NCI-H2171 treated with DMSO at 0.1 percent for 48 hours (cell line): ENCODE measurements at places on chromosomes 6 and 20.
A peak's percentile ranks its signal among the peaks of the same experiment; 100 is the strongest.

DNA sequence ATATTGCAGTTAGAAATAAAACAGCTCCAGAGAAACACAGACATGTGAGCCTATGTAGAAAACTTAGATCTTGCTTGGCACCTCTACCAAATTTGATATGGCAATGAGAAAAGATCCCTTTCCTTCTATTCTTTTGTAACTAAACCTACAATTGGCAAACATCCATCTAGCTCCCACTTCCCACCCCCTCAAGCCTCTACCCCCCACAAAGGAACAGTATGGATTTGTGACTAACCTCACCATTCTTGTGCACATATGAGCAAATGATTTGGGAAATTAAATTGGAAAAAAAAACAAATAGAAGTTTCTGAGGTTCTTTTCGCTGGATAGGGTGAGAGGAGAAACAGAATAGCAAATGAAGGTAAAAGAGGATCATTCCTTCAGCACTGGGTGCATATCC lies 85.8 kb upstream of the TIAM2 start:
- DNase-seq: no peak

DNA sequence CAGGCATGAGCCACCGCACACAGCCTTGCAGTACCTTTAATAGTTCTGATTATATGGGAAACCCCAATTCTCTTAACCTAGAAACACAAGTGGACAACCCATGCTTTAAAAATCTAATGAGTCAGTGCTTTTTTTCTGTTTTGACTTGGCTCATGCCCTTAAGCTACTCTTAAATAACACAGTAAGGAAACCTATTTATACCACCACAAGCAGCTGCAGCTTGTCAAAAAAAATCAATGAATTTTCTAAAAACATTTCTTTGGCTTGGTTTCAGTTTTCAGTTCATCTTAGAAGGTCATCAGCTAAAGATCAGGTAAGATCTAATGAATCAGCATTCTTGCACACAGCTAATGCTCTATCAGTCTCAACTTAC lies 124.1 kb upstream of the DST start:
- peak; percentile 23 for DNase-seq

DNA sequence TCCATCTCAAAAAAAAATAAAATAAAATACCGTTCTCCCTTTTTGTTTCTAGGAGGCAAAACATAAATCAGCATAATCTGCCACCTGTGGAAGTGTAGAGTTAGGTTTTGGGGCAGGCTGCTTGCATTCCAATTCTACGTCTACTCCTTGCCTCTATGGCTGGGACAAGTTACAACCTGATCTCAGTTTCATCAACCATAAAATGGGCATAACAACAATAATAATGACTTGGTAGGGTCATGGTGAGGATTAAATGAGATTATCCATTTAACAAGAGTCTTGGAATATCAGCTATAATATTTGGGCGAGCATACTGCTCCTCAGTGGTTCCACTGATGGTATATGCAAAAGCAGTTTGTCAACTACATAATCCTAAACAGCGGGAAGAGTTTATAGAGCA lies 3.7 kb upstream of the RAE1 start:
- no peak for DNase-seq

- peak; percentile 66 for DNase-seq
Measured at GRCh38 chr20:48765359-48765758, 62.4 kb downstream of the PREX1 start.

GRCh38 chr6:136739501-136739900 lies 52.8 kb downstream of the MAP3K5 start:
- no peak for DNase-seq

- peak; percentile 32 for DNase-seq
Measured at GRCh38 chr20:25341716-25342680, 48.6 kb downstream of the ABHD12 start.

DNA sequence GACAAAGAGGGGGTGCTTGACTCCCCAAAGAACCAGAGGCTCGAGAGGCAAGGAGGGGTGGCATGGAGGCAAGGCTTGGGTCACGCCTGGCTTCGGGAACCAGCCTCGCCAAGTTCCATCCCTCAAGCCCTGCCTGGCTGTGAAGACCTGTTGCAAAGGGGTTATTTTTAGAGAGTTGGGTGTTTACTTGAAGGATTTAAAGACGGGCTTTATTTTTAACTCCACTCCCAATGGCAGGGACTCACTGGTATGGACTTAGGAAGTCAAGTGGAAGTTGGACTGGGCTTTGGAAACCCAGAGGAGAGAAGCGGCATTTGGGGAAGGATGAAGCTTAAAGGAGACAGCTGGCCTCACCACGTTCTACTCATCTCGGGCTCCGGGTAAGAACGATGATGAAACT lies 43.1 kb downstream of the JPH2 start:
- DNase-seq: no peak

DNA sequence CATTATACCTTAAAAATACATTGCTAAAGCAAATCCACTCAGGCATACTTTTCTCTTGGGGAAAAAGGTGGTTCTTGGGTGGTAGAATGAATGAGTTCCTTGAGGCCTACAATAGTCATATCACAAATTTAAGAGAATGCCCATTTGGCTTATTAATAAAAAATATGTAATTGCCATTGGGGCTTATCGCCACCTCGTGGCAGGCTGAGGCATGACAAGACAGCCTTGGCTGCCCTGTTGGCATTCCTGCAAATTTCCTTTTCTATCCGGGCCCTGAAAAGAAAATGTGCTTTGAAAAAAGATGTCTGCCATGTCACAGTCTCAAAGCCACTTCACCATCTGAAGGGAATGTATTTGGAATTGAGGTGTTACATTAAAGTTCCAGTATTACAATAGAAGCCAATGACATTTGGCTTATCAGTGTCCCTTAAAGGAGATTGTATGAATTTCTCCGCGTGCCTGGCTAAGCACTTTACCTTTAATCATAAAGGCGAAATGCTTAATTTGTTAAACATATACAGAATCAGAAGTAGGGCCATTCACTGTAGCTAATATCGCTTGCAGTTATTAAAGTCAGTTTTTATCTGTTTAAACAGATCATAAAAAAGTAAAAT lies 188.3 kb upstream of the ZFP64 start:
- DNase-seq: peak; percentile 27

GRCh38 chr6:170446841-170447560 lies 106.1 kb downstream of the PSMB1 start:
- DNase-seq: no peak

DNA sequence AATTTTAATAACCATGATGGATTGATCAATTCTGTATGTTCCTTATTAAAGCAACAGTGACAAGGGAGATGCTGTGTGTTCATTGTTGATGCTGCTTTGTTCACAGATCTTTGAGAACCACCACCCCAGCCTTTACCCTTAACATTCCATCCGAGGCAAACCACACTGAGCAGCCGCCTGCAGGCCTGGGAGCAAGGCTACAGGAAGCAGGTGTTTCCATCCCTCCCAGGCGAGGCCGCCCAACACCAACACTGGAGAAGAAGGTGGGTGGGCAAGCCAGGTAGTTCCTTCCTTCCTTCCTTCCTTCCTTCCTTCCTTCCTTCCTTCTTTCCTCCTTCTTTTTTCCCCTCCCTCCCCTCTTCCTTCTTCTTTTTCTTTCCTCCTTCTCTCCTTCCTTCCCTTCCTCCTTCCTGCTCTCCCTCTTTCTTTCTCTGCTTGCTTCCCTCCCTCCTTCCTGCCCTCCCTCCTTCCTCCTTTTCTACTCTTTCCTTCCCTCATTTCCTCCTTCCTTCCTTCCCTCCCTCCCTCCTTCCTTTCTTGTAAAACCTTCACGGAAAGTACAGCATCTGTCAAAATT lies 13.7 kb downstream of the TTLL2 start:
- no peak for DNase-seq

DNA sequence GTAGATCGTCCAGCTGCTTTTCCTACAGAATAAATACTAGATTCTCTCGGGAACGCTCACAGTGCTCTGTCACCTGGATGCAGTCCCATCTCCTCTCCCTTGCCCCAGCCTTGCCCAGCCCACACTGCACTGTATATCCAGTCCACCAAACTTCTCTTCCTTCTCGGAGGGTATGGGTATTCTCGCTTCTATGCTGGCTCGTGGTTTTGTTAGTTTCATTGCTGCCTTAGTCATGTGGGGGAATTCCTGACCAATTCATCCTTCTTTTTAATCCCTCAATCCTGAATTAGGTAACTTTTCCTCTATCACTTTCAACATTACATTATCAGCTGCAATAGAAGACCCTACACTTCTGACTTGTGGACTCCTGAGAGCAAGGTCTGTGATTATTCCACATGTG lies 252.4 kb downstream of the GMDS start:
- no peak for DNase-seq

GRCh38 chr6:168347615-168348014 lies 28.0 kb upstream of the DACT2 start:
- no peak for DNase-seq
